ENCODE measurements at places on chromosomes 2 and 18. TPM values are rescaled to one million over a fixed set of nuclear protein-coding genes. Genes with fewer than 3 reads are reported as not detected.

The PRKAG3 gene
- total RNA-seq, result not detected

The ABCB6 gene
- total RNA-seq, result 14.3 TPM

The TMEM200C gene
- not detected for total RNA-seq

The DSC3 gene
- not detected for total RNA-seq

The SPIRE1 gene
- 1.7 TPM for total RNA-seq

The TOGARAM2 gene
- 5.2 TPM for total RNA-seq

The NT5DC4 gene
- total RNA-seq, result not detected

The TBR1 gene
- total RNA-seq, result not detected

The TMEM237 gene
- 16.8 TPM for total RNA-seq

The ANKRD30B gene
- not detected for total RNA-seq

The BMP10 gene
- not detected for total RNA-seq

The EN1 gene
- total RNA-seq, result not detected

The RSAD2 gene
- total RNA-seq, result 105 TPM

The VSNL1 gene
- not detected for total RNA-seq

The CRYGC gene
- total RNA-seq, result not detected

The SCN9A gene
- total RNA-seq, result not detected

The AGFG1 gene
- 59.2 TPM for total RNA-seq

The TNFRSF11A gene
- 8.0 TPM for total RNA-seq

The SAG gene
- total RNA-seq, result not detected

The ZNF2 gene
- total RNA-seq, result 6.6 TPM

The COBLL1 gene
- total RNA-seq, result 0.17 TPM

The TYW5 gene
- total RNA-seq, result 10.0 TPM

The GDF7 gene
- total RNA-seq, result not detected

The TTR gene
- not detected for total RNA-seq

The L3MBTL4 gene
- 0.08 TPM for total RNA-seq

The PREPL gene
- total RNA-seq, result 30.6 TPM
